Vagina (tissue), 2 donors: ENCODE measurements at places on chromosomes 3 and 15. TPM values are rescaled to one million over a fixed set of nuclear protein-coding genes. Genes with fewer than 3 reads are reported as not detected.

Gene RARRES1
- 742 TPM for total RNA-seq

DNA sequence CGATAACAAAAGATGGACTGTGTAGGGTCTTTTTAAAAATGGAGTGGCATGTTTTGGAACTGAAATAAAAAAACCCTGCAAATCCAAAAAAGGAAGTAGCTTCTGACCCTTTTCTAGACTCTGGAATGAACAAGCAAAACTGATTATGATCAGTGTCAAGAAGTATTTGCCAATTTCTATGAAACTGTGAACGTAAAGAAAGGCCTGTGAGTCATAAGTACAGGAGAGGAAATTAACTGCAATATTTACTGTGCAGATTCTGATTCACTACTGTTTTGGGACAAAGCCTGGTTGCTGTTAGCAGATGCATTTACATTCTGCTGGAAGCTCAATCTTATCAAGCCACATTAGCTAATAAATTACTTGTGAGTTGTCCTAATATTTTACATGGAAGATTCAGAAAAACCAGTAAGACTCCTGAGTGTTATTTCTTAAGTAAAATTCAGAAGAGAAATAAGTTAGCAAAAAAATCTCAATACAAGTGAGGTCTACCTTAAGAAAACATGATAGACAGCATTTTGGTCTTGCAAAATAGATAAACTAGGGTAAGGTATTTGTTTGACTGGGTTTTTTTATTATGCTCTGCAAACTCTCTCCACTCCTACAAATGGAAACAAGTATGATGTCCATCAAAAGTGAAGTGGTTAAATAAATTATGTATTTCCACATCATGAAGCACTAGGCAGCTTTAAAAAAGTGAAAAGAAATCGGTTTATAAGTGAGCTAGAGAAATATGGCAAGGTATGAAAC, 90.2 kb upstream of the LMOD3 start:
- DNase-seq: no peak

DNA sequence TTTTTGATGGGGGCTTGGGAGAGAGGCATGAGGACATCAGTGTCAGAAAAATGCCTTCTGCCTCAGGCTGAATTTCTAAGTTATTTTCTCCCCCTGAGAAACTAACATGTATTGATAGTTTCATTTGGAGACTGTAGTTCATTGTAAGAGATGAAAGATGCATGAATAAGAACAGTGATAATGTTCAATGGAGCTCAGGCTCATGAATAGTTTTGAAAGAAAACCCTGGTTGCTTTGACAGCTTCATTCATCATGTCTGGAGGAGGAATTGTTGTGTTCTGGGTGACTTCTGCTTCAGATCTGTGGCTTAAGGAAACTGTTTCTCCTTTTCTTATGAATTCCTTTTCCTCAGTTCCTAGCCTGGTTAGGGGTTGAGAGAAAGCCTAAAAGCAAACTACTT, 204.0 kb upstream of the LRRC3B start:
- DNase-seq: no peak

GRCh38 chr3:196609805-196610515, 29.5 kb upstream of the NRROS start:
- DNase-seq: no peak

DNA sequence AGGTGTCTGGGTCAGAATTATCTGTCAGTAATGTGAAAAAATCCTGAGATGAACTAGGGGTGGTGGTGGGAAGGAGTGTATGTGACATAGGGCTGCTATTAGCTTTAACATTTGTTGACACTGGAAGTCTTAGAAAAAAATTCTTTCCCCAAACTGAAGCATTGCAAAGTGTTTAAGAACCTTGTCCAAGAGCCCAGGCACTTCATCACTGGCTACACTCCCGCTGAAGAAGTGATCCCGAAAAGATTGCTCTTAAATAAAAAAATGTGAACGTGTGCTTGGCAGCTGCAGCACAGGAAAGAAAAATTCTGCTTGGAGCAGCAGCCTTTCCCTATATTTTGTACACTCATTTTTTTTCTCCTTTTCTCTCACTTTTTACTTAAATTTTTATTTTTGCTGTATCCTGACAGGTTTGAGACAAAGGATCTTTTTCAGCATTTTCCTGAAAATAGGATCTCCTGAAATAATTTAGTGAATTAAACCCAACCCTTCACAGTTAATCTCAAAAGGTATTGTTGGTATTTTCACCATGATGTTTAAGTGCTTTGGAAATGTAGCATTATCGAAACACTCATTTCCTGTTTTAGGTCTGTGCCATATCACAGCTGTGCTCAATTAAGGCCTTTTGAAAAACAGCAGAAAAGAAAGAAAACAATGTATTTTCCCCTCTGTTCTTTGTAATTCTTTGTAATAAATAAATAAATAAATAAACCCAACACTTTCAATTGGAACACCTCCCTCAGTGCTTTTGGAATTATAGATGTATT, 477.6 kb downstream of the ZNF385D start:
- no peak for DNase-seq

- DNase-seq: no peak
These were observed 25.7 kb upstream of the EPHB1 start for GRCh38 chr3:134769287-134769868.

- no peak for DNase-seq
These were observed 323.5 kb downstream of the RORA start for GRCh38 chr15:60905587-60905986.

- no peak for DNase-seq
These were observed 7.5 kb upstream of the IGSF10 start for GRCh38 chr3:151468284-151468917.
